ENCODE measurements at places on chromosomes 5 and 9.
A peak's percentile ranks its signal among the peaks of the same experiment; 100 is the strongest.

DNA sequence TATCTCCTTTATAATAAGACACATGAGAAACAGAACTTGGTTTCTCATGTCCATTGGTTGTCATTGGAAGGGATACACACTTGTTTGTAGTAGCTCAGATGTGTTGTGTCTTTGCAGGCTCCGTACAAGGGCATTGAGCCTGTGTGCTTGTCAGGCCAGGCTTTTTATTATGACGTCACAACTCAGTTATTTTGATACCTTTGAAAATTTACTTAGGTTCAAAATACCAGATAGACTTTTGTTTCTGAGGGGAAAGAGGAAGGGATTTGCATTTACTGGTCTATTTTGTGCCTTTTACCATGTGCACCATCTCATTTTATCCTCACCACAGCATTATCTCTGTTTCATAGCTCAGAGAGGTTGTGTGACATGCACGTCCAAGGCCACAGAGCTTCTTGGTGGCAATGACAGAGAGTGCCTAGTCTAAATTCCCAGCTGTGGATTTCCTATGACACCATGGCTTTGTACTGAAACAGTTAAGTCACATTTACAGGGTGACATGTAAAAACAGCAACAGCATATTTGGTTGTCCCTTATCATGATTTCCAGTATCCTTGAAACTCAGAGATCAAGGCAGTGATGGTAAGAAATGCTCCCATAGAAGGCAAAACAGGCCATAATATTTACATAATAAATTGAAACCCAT is 268.7 kb downstream of the AOPEP start:
- no peak for DNase-seq

- DNase-seq: no peak
Observed at GRCh38 chr5:88666761-88667495, 216.1 kb downstream of the MEF2C start.

- no peak for DNase-seq
Observed at GRCh38 chr5:40078898-40079575, 600.7 kb upstream of the PTGER4 start.

DNA sequence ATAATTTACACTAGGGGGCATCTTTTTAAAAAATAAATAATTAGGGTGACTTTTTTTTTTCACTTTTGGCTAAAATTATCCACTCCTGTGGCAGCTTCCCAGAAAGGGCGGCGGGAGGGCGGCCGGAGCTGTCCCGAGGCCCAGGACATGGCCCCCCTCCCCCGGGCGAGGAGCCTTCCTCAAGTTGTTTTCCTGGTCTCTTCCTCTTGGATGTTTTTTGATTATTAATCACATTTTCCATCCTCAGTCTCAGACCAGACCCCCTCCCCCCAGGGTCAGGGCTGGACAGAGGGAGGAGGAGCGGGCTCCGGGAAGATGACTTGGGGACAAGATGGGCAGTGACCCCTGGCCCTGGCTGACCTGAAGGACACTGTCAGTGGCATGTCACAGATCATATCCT is 4.7 kb upstream of the CNTFR start:
- no peak for DNase-seq

DNA sequence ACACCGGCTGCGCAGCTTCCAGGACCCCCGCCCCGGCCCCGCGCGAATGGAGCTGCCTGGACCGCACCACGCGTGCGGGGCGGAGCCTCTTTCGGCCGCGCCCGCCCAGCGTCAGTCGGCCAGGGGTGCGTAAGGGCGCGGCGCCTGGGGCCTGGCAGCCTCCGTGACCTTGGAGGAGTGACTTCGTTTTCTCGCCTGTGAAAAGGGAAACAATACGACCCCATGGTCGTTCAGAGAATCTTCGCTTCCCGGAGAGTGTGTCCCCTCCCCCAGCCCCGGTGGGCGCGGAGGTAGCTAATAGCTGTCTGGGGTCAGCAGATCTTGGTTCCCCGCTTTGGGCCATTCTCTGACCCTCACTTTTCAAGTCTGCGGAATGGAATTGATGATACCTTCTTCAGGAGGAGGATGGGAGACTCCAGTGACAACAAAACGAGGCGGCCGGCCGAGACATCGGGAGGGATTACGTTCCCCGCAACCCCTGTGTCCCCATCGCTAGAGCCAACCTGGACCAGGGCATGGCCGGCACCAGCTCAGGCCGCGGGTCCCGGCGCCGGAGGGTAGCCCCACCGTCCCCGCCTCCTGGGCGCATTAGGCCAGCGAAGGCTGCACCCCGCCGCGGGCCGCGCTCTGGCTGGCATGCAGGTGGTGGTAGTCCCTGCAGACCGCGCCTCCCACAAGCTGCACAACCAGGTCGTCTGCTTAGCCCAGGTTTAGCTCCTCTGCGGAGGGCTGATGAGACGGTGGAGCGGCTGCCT is 5.5 kb upstream of the CDHR2 start:
- peak; percentile 64 for DNase-seq

- no peak for DNase-seq
Observed at GRCh38 chr9:4146293-4146692, 153.6 kb downstream of the GLIS3 start.

DNA sequence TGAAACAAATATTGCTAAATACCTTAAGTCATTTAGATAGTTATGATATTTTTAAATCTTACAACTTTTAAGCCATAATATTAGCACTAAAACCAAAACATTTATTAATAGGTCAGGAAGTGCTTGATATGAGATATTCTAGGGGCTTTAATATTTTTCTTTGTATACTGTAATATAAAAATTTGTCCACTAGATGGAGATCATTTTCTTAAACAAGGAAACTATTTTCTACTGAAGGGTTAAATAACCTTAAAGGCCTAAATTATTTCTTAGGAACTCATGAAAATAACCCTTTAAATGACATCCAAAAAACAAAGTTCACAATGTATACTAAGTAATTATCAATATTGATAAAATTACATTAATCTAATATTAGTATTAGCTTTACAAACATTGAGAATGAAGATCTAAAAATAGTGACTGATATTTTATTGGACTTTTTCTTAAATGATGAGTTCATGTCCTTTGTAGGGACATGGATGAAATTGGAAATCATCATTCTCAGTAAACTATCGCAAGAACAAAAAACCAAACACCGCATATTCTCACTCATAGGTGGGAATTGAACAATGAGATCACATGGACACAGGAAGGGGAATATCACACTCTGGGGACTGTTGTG is 635.7 kb downstream of the RAB3C start:
- DNase-seq: no peak

- DNase-seq: no peak
Observed at GRCh38 chr5:161007879-161008278, 155.9 kb upstream of the ATP10B start.

- DNase-seq: no peak
Observed at GRCh38 chr5:36928947-36929346, 52.4 kb downstream of the NIPBL start.

- no peak for DNase-seq
Observed at GRCh38 chr9:78607853-78608252, 310.9 kb downstream of the PSAT1 start.

- DNase-seq: no peak
Observed at GRCh38 chr5:143205386-143205785, 198.1 kb downstream of the NR3C1 start.

GRCh38 chr9:107240260-107240659 is 42.8 kb upstream of the RAD23B start:
- DNase-seq: no peak

DNA sequence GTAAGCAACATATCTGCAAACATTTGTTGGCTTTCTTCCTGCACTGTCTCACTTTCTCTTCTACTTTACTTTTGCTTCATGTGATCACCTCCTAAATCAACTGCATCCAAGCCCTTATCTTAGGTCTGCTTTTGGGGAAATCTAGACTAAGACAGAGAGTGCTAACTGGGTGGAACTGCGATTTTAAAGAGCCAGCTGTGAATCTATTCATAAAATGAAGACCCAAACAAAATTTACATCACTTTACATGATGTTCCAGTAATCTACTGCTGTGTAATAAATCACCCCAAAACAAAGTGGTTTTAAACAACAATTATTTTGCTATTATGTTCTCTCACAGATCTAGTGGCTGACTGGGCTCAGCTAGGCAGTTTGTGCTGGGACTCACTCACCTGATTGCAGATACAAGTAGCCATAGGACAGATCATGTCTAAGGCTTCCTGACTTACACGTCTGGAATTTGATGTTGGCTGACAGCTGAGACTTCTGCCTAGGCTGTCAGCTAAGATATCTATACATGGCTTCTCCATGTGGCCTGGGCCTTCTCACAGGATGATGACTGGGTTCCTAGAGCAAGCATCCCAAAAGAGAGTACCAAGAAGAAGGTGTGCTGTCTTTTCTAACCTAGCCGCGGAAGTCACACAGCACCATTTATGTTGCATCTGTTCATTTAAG is 145.1 kb upstream of the TBCA start:
- no peak for DNase-seq

All from stimulated activated CD4-positive, alpha-beta T cell treated with anti-CD3 and anti-CD28 coated beads, Interleukin-4, amount 100 ng/mL, for 48 hours (primary cell).